ENCODE measurements at places on chromosomes 16 and 17.
A peak's percentile ranks its signal among the peaks of the same experiment; 100 is the strongest.

- DNase-seq, result no peak
Observed at GRCh38 chr17:35161281-35161761, 13.7 kb downstream of the UNC45B start.

- DNase-seq, result peak; percentile 50
Observed at GRCh38 chr16:48426244-48427141, 41.3 kb upstream of the SIAH1 start.

GRCh38 chr17:74116087-74116717, 87.3 kb upstream of the RPL38 start:
- DNase-seq, result peak; percentile 41

DNA sequence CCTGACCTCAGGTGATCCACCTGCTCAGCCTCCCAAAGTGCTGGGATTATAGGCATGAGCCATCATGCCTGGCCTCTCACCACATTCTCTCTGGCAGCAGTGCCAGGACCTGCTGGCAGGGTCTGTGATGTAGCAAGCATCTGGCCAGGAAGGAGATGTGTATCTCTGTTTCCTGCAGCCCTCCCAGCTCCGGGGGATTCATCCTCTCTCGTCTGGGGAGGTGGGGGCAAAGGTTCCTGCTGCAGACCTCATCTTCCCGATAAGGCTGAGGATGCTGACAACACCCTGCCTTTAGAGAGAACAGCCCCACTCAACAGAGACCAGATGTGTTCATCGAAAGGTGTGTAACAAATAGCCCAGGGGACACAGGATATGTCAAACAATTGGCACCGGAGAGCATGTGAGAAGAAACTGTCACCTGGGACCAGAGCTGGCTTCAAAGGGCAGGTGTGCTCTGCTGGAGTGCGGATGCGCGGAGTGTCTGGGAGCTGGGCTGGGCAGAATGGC, 54.8 kb upstream of the SEC14L1 start:
- no peak for DNase-seq

GRCh38 chr17:19260958-19261357, 23.8 kb downstream of the EPN2 start:
- DNase-seq, result no peak

All from fibroblast of skin of abdomen (primary cell).